Activated CD4-positive, CD25-positive, alpha-beta regulatory T cell treated with anti-CD3 and anti-CD28 coated beads, Interleukin-2, amount 50 U/mL, for 72 hours (primary cell): ENCODE measurements at places on chromosomes 12 and 14.

- no peak for DNase-seq
Observed at GRCh38 chr14:72792051-72792788, 101.7 kb downstream of the DPF3 start.

GRCh38 chr14:32545095-32545494, 216.0 kb downstream of the AKAP6 start:
- no peak for DNase-seq

DNA sequence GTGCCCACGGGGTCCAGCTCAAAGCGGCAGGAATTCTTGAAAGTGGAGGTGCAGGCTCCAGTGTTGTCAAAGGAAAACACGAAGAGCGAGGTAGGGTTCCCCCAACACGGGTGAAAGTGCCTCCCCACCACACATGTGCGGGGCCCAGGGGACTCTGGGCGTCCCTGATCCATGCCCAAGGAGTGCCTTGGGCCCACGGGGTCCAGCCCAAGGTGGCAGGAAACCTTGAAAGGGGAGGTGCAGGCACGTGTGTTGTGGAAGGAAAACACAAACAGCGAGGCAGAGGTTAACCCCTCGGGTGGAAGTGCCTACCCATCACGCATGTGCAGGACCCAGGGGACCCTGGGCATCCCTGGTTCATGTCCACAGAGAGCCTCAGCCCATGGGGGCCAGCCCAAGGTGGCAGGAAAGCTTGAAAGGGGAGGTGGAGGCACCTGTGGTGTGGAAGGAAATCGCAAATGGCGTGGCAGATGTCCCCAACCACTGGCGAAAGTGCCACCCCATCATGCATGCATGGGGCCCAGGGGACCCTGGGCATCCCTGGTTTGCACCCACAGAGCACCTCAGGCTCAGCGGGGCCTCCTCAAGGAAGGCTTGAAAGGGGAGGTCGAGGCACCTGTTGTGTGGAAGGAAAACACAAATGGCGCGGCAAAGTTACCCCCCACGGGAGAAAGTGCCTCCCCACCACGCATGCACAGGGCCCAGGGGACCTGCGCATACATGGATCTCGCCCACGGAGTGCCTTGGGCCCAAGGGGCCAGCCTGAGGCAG, 584.6 kb downstream of the ALG10 start:
- DNase-seq: no peak

GRCh38 chr14:100723830-100724437, 2.8 kb upstream of the DLK1 start:
- DNase-seq: no peak

GRCh38 chr12:124782132-124782531, 81.5 kb downstream of the SCARB1 start:
- DNase-seq: no peak

DNA sequence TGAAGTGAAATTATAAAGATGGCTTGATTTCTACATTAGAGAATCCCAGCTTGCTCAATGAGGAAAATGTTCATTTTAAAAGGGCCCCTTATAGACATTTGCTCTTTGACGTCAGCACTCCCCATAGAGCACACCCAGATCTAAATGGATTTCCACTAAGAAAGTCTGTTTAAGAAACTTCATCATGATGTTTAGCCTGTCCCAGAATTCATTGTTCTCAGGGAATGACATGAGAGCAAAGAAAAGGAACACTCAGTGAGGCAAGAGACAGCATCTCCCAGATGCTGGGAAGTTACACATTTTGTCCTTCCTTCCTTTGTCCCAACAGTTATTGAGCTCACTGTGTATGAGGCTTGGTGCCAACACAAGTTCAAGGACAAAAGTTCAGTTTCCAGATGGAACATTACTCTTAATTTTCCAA, 4.9 kb downstream of the PHLDA1 start:
- no peak for DNase-seq

DNA sequence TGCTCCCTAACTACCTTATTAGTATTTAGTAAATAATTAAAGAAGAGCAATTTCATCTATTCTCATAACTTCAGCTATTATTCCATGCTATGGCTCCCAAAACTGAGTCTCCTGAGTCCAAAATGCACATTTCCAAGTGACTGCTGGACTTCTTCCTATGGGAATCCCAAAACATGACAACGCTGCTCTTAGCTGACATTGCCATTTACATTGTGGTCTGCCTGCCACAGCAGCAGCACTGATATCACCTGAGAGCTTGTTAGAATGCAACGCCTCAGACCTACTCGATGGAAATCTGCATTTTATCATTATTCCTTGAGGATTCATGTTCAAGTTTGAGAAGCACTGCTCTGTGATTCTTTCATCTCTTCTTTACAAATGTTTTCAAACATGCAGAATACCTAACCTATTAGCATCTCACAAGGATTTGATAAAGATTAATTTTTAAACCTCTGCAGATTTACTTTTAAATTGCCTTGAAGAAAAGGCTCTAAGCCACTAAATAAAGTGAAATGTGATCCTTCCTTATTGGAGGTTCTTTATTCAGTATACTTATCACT, 77.7 kb downstream of the SEC23A start:
- no peak for DNase-seq

GRCh38 chr12:67594888-67595287, 53.7 kb upstream of the DYRK2 start:
- no peak for DNase-seq

- no peak for DNase-seq
Observed at GRCh38 chr14:43535231-43535838, 971.7 kb downstream of the FSCB start.

DNA sequence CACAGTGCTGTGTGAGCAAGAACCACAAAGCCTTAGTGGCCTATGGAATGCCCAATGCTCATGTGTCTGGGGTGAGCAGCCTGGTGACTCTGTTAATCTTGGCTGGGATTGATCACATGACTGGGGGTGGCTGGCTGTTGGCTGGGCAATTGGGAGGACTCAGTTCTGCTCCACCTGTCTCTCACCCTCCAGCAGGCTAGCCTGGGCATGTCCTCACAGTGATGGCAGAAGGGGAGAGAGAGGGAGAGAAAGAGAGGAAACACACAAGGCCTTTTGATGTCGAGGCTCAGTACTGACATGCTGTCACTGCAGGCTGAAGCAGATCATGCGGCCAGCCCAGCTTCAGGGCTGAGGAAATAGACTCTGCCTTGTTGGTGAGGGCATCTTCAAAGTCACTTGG, 136.8 kb downstream of the TBX5 start:
- no peak for DNase-seq

DNA sequence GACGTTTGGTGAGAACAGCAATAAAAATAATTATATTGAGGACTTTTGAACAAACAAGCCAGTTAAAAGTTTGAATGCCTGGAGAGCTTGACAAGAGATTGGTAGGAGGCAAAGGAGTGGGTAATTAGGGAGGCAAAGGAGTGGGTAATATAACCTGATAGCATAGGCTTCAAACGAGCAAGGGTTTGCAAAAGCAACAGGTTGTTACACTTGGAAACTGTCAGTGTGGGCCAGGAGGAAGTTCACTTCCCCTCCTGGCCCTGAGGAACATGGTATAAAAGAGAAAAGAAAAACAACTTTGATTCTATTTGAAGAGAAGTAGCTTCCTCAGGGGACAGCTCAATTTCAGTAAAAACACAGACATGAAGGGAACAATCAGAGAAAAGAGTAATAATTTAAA, 121.7 kb downstream of the CCER1 start:
- DNase-seq: no peak

DNA sequence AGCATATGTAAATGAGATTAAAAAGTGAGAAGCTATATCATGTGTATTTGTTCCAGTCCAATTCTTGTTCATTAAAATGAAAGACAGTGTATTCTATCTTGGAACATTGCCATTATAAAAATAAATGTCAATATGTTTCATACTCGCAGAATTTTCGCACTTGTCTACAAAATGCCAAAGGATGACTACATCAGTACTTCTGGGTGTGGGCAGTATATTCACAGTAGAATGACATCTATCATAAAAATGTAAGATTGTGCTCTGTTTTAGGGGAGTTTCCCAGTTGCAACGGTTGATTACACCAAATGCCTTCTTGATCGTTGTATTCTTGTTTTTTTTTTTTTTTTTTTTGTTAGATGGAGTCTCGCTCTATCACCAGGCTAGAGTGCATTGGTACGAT, 292.3 kb upstream of the E2F7 start:
- no peak for DNase-seq

DNA sequence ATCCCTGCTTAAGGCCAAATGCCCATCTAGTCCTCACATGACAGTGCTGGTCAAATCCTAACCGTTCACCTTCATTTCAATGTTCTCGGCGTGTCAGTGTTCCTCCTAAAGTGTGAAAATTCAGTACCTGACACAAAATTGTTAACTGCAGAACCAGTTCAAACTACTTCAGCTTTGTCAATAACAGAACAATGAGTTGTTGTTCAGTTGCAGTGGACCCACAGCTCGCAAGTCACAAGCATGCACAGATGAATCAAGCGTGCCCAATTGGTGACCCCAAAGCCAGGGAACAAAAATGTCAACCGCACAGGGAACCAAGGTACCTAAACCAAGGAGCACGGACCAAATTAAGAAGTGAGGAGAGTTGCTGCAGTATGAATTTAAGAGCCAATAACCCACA, 23.2 kb downstream of the NRDE2 start:
- DNase-seq: no peak

DNA sequence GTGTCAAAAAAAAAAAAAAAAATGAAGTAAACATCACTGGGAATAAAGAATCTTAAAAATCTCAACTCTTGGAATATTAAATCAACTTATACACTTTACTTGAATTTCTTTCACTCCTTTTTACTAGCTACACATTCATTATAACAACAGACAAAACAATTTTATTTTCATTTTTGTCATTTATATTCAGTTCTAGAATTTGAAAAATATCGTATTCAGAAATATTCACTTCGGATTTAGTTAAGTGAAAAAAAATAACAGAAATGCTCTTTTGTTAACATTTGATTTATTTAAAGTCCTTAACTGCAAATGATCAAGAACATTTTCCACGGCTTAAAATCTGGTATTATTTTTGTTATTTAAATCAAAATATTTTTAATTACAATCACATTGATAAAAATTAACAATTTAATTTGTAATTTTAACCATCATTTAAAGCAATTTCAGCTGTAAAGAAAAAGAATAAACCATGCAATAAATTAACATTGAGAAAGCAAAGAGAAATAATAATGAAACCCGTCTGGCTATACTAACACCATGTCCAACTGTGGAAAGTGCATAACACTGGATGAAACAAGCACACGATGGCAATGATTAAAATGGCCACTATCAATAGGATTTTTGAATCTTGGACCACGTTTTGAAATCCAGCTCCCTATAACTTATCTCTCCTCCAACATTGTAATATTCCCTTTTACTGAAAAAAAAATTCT, 5.2 kb downstream of the FOXA1 start:
- no peak for DNase-seq

DNA sequence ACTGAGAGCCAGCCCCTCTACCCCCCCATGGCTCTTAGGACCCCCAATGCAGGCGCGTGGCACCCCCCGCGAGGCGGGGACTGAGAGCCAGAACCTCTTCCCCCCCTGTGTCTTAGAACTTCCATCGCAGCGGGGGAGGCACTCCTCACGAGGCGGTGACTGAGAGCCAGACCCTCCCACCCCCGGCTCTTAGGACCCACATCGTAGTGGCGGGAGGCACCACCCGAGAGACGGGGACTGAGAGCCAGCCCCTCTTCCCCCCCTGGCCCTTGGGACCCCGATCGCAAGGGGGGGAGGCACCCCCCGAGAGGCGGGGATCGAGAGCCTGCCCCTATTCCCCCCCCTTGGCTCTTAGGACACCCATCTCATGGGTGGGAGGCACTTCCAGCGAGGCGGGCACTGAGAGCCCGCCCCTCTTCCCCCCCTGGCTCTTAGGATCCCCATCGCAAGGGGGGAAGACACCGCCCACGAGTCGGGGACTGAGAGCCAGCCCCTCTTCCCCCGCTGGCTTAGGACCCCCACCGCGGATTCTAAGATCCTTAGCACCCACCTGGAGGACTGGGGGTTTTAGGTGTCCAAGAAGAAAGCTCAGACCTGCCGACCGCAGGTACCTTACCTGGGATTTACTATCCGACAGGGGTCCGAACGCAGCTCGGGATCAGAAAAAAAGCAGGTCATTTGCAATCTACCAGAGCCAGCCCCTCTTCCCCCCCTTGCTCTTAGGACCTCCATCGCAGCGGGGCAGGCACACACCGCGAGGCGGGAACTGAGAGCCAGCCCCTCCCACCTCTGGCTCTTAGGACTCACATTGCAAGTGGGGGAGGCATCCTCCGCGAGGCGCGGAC, 44.9 kb downstream of the DDX11 start:
- DNase-seq: no peak

GRCh38 chr12:111398530-111398929, 7.2 kb upstream of the SH2B3 start:
- DNase-seq: no peak

DNA sequence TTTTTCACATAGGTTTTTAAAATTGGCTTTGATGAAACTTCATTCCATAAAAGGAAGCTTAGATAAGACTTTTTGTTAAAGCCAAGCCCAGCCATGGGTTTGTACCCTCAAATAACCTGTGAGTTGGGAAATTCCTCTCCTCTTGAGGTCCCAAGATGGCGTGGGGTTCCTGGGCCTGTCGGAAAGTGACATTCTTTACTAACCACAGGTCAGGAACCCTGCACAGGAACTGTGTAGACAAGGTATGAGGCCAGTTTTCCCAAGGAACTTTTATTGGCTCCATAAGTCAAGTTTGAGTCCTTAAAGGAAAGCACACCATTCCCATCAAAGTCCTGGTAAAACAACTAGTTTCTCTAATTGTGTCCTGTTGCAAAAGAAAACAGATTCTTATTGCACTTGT, 65.0 kb upstream of the AMN start:
- no peak for DNase-seq

- DNase-seq: no peak
Observed at GRCh38 chr12:48969833-48970701, 1.5 kb downstream of the WNT10B start.

GRCh38 chr12:96368233-96368632, 32.0 kb downstream of the CDK17 start:
- no peak for DNase-seq

DNA sequence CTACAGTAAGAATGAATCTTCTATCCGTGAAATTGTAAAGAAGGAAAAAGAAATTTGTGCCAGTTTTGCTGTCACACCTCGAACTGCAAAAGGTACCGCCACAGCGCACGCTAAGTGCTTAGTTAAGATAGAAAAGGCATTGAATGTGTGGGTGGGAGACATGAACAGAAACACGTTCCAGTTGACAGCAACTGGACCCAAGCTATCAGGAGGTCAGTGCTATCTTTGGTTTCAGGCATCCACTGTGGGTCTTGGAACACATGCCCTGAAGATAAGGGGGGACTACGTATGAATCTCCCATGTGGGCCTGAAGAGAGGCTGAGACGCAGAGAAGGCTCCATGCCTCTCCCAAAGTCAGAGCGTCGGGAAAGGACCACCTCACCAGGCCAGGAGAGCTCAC, 9.8 kb downstream of the IFFO1 start:
- no peak for DNase-seq

- DNase-seq: no peak
Observed at GRCh38 chr14:102297436-102298170, 7.4 kb downstream of the MOK start.

DNA sequence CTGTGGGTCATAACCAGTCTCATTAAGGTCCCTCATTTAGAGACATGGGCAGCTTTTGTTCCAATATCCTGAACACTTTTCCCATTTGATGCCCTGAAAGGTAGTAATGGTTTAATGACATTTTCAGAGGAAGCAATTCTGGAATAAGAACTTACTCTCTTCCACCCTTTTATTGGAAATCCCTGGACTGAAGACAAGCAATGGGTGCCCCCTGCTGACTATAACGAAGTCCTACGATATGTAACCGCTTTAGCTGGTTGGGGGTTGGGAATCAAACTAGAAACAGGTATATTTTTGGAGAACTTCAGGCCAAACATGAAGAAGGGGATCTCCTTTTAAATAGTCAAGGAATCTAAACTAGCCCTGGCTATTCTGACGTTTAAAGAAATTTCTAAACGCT, 20.5 kb downstream of the SARNP start:
- no peak for DNase-seq
